ENCODE measurements at places on chromosomes 1 and 21.
A peak's percentile ranks its signal among the peaks of the same experiment; 100 is the strongest.

DNA sequence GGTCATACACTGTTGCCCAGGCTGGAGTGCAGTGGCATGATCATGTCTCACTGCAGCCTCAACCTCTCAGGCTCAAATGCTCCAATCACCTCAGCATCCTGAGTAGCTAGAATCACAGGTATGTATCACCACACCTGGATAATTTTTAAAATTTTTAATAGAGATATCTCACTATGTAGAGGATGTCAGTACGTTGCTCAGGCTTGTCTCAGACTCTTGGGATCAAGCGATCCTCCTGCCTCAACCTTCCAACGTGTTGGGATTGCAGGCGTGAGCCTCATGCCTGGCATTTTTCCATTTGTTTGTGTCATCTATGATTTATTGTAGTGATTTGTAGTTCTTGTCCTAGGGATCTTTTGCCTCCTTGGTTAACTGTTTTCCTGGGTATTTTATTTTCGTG is 985.2 kb upstream of the B3GALT2 start:
- no peak for DNase-seq

GRCh38 chr1:234755449-234755863 is 145.5 kb upstream of the IRF2BP2 start:
- no peak for DNase-seq

DNA sequence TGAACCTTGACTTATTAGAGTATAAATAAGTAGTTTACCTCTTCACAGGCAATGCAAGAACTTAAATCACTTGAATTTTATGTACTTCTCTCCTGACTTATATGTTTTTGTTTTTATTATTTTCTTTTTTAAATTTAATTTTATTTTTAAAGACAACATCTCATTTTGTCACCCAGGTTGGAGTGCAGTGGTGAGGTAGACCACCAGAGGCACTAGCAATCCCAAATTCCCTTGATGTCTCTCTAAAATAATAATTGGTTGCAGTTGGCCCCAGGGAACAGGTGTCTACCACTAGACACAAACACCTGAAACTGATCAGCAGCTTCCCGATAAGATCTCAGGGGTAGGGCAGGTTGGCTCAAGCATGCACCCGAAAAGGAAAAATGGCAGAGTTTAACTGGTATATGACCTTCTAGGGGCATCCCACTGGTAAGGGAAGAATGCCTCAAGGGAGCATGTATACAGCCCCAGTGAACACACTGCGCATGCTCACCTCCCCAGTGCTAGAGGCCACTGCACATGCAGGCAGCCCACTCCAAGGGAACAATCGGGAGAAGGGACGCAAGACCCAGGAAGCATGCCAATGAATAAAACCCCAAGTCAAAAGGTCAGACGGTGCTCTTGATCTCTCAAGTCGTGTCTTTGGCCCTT is 14.6 kb downstream of the EXOC8 start:
- DNase-seq = no peak

GRCh38 chr1:108044318-108044717 is 79.3 kb upstream of the VAV3 start:
- no peak for DNase-seq

GRCh38 chr1:229440851-229441537 is 7.1 kb upstream of the ACTA1 start:
- DNase-seq = peak; percentile 92

DNA sequence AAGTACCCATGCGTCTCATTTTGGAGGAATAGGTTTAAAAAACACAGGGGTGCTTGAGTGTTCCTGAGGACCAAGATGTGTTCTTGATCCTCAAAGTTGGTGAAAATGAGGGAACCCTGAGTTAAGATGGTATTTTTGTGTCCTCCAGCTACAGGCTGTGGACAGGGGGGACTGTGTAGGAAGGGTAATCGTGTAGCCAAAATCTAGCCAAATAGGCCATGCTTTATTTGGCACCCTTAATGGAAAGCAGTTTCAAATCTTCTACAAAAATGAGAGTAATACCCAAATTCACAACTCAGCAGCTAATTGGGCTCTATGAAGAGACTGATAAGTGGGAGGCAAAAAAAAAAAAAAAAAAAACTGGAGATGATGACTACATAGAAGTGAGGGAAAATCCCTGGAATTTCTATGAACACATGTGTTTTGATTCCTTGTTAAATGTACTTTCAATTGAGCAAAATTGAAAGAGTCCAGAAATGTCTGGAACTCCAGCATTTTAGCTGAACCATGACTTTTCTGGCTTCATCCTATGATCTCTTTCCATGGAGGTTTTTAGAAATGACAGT is 470 bp downstream of the HSD11B1 start:
- no peak for DNase-seq

GRCh38 chr1:29789221-29789909 is 553.0 kb downstream of the PTPRU start:
- no peak for DNase-seq

Measured in activated CD4-positive, alpha-beta T cell treated with anti-CD3 and anti-CD28 coated beads, Interleukin-2, amount 50 U/mL, for 16 hours (primary cell).